ENCODE measurements at places on chromosomes 1 and 21. TPM values are rescaled to one million over a fixed set of nuclear protein-coding genes. Genes with fewer than 3 reads are reported as not detected.

- no peaks in the 10 kb centered on the region for H3K36me3 ChIP-seq
- H3K27me3 ChIP-seq: peaks cover 6% of the 10 kb centered on the region
- no peak overlapping the region for H3K27ac ChIP-seq
- H3K4me1 ChIP-seq: no peaks in the 10 kb centered on the region
Observed at GRCh38 chr1:38128926-38129453, 82.4 kb upstream of the POU3F1 start.

DNA sequence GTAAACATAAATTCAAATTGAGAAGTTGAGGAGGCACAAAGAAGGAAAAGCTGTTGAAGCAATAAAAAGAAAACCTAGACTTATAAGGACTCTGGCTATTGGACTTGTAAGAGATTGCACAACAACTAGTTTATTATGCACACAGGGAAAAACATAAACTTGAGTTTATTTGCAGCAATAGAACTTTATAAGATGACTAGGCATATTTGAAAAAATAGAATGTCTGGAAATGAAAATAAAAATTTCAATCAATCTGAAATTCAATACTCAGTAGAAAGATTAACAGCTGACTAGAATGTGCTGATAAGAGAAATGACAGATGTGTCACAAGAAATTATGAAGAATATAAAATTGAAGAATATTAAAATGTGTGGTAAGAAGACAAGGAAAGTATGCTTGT is 505.4 kb upstream of the ZP4 start:
- no peaks in the 10 kb centered on the region for H3K4me1 ChIP-seq
- no peaks in the 10 kb centered on the region for H3K36me3 ChIP-seq
- no peaks in the 10 kb centered on the region for H3K27me3 ChIP-seq
- no peak for DNase-seq
- no peak overlapping the region for H3K27ac ChIP-seq

DNA sequence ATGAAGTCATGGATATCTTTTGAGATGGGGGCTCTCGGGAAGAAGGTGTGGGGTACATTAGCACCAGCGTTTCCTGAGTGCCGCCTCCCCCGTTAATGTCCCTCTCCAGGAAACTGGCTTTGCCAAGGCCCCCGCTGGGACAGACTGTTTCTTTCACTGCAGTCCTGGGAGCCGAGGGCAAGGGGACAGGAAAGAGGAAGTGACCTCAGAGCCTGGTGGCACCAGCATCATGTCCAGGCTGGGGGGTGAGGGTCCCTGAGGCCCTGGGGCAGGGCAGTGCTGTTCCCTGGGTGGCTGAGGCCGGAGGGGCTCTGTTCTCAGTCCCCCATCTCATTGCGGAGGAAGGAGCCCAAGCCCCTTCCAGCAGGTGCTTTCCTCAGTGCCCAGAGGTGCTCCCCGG is 5.8 kb downstream of the PFKL start:
- no peak overlapping the region for H3K4me3 ChIP-seq
- no peak overlapping the region for H3K27ac ChIP-seq
- H3K36me3 ChIP-seq: no peaks in the 10 kb centered on the region
- no peaks in the 10 kb centered on the region for H3K27me3 ChIP-seq

DNA sequence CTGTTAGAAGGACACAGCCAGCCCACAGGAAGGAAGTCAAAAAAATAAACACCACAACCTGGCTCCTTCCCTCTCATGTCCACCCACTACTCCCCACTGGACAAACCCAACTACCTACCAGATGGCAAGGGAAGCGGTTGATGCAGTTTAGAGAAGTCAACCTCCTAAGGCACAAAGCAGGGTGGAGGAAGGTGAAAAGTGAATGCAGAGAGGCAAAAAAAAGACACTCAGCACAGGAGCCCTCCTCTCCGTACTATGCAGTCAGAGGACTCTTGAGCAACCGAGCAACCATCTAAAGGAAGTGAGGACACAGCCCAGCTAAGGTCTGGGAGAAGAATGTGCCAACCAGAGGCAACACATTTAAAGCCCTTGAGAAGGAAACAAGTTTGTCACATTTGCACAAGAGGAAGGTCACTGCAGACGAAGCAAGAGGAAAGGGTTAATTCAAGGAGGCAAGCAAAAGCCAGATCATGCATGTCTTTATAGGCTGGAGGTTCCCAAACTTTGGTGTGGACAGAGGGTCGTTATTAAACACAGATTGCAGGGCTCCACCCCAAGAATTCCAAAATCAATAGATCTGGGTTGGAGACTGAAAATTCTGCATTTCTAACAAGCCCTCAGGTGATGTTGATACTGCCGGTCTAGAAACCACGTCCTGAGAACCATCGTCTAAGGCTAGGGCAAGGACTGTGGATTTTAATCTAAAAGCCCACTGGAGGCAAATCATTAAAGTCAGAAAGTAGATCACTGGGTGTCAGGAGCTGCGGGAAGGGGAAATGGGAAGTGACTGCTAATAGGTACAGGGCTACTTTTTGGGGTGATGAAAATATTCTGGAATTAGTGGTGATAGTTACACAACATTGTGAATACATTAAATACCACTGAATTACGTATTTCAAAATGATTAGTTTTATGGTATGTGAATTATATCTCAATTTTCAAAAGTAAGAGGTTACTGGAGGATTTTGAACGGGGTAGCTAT is 19.7 kb downstream of the TP53BP2 start:
- H3K36me3 ChIP-seq: no peaks in the 10 kb centered on the region
- H3K27me3 ChIP-seq: no peaks in the 10 kb centered on the region
- H3K4me1 ChIP-seq: no peaks in the 10 kb centered on the region

GRCh38 chr1:50930965-50931737 is 28.9 kb downstream of the FAF1 start:
- H3K27ac ChIP-seq: no peak overlapping the region
- no peak overlapping the region for H3K4me3 ChIP-seq
- no peak for DNase-seq
- no peaks in the 10 kb centered on the region for H3K4me1 ChIP-seq
- no peaks in the 10 kb centered on the region for H3K36me3 ChIP-seq

GRCh38 chr1:182651339-182651724 is 33.1 kb downstream of the RGS8 start:
- H3K4me3 ChIP-seq: no peak overlapping the region
- H3K27me3 ChIP-seq: no peaks in the 10 kb centered on the region
- no peak overlapping the region for H3K27ac ChIP-seq
- H3K36me3 ChIP-seq: no peaks in the 10 kb centered on the region
- DNase-seq: no peak

GRCh38 chr1:47478090-47478489 is 40.2 kb downstream of the FOXD2 start:
- no peak overlapping the region for H3K4me3 ChIP-seq
- H3K4me1 ChIP-seq: peaks cover 11% of the 10 kb centered on the region
- H3K27me3 ChIP-seq: no peaks in the 10 kb centered on the region
- peak overlapping the region; percentile 68 for H3K27ac ChIP-seq

GRCh38 chr1:169462385-169462784 is 23.4 kb downstream of the SLC19A2 start:
- H3K27ac ChIP-seq: no peak overlapping the region
- no peak overlapping the region for H3K4me3 ChIP-seq
- H3K36me3 ChIP-seq: no peaks in the 10 kb centered on the region
- H3K27me3 ChIP-seq: no peaks in the 10 kb centered on the region

- peak overlapping the region; percentile 52 for H3K27ac ChIP-seq
- no peaks in the 10 kb centered on the region for H3K36me3 ChIP-seq
- H3K27me3 ChIP-seq: no peaks in the 10 kb centered on the region
- H3K4me3 ChIP-seq: no peak overlapping the region
- peaks cover 24% of the 10 kb centered on the region for H3K4me1 ChIP-seq
- DNase-seq: peak; percentile 48
Observed at GRCh38 chr1:234533034-234533891, 54.3 kb upstream of the TARBP1 start.

Gene RAP1GAP
- 36.3 TPM for total RNA-seq

GRCh38 chr1:2533365-2533764 is 3.3 kb upstream of the HES5 start:
- no peak overlapping the region for H3K4me3 ChIP-seq
- peaks cover 14% of the 10 kb centered on the region for H3K4me1 ChIP-seq
- peaks cover 24% of the 10 kb centered on the region for H3K27me3 ChIP-seq
- no peak for DNase-seq

Gene MMEL1
- total RNA-seq: 11.4 TPM

DNA sequence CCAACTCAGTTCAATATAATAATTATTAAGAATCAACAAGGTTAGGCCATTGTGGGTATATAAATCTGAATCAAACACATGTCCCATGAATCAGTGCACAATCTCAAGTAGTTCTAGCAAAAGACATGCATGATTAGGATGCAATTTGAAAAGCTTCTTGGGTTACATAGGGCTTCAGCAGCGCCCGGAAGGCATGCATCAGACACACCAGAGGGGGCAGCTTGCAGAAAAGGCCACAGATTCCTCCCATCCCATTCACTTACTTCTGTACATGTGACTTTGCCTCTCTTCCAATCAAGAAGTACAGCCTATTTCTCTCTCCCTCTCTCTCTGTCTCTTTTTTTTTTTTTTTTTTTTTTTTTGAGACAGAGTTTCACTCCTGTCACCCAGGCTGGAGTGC is 91.8 kb downstream of the KCNN3 start:
- no peak overlapping the region for H3K27ac ChIP-seq
- H3K4me1 ChIP-seq: no peaks in the 10 kb centered on the region
- no peak overlapping the region for H3K4me3 ChIP-seq

Gene FBLIM1
- 167 TPM for total RNA-seq

GRCh38 chr1:65762081-65762862 is 30.4 kb upstream of the PDE4B start:
- H3K4me3 ChIP-seq: no peak overlapping the region
- no peaks in the 10 kb centered on the region for H3K27me3 ChIP-seq
- H3K27ac ChIP-seq: no peak overlapping the region
- no peaks in the 10 kb centered on the region for H3K36me3 ChIP-seq
- no peaks in the 10 kb centered on the region for H3K4me1 ChIP-seq

Gene KCNJ10
- not detected for total RNA-seq

- H3K27ac ChIP-seq: no peak overlapping the region
- no peak overlapping the region for H3K4me3 ChIP-seq
- DNase-seq: no peak
- no peaks in the 10 kb centered on the region for H3K27me3 ChIP-seq
- H3K4me1 ChIP-seq: no peaks in the 10 kb centered on the region
- H3K36me3 ChIP-seq: no peaks in the 10 kb centered on the region
Observed at GRCh38 chr1:88529581-88529980, 154.5 kb upstream of the PKN2 start.

- peaks cover 14% of the 10 kb centered on the region for H3K4me1 ChIP-seq
- peak overlapping the region; percentile 95 for H3K27ac ChIP-seq
- H3K36me3 ChIP-seq: no peaks in the 10 kb centered on the region
Observed at GRCh38 chr1:226126824-226127569, 59.5 kb downstream of the ACBD3 start.

Gene DIPK1A
- total RNA-seq: 14.4 TPM

Gene RGSL1
- total RNA-seq: not detected

Gene C4BPA
- total RNA-seq: 1.9 TPM

GRCh38 chr21:45294509-45295291 is 7.0 kb upstream of the POFUT2 start:
- H3K36me3 ChIP-seq: no peaks in the 10 kb centered on the region
- DNase-seq: peak; percentile 61
- H3K27ac ChIP-seq: peak overlapping the region; percentile 72
- peaks cover 15% of the 10 kb centered on the region for H3K4me1 ChIP-seq

Gene OR10J1
- not detected for total RNA-seq

Gene SLC45A1
- 0.42 TPM for total RNA-seq

Gene AMIGO1
- total RNA-seq: 2.5 TPM

DNA sequence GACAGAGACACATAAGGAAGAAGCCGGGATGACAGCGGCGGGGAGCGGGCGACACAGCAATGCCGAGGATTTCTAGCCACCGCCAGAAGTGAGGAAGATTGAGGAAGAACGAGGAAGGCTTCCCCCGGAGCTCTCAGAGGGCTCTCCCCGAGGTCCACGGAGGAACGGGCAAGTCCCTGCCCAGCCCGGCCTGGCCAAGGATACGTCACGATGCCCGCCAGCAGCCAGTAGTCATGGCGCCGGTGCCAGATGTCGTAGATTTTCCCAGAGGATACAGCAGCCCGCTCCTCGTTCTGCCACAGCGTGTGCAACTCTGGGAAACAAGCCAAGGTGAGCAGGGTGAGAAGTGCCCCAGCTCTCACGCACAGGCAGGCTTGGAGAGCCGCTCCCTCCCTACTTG is 65.9 kb downstream of the KCNAB2 start:
- no peaks in the 10 kb centered on the region for H3K36me3 ChIP-seq
- H3K27me3 ChIP-seq: no peaks in the 10 kb centered on the region
- no peaks in the 10 kb centered on the region for H3K4me1 ChIP-seq
- no peak for DNase-seq
- no peak overlapping the region for H3K4me3 ChIP-seq

Gene WASF2
- total RNA-seq: 120 TPM

DNA sequence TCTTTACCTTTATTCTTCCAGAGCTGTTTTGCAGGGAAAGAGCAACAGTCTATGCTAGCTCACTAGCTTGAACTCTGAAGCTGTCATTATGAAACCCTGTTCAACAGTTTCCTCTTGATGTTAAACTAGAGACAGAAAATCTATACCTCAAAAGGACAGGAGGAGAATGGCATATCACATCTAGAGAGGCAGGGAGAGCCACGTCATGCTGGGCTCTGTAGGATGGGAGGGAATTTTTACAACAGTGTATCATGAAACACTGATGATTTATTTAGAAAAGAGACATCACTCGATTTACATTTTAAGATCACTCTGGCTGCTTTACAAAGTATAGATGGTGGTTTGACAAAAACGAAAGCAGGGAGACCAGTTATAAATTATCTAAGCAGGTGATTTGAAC is 224.9 kb upstream of the COA6 start:
- H3K27me3 ChIP-seq: no peaks in the 10 kb centered on the region
- no peak overlapping the region for H3K27ac ChIP-seq
- no peaks in the 10 kb centered on the region for H3K4me1 ChIP-seq
- H3K36me3 ChIP-seq: no peaks in the 10 kb centered on the region
- no peak for DNase-seq
- no peak overlapping the region for H3K4me3 ChIP-seq

Gene ZNF683
- not detected for total RNA-seq

Gene RCC2
- 121 TPM for total RNA-seq

DNA sequence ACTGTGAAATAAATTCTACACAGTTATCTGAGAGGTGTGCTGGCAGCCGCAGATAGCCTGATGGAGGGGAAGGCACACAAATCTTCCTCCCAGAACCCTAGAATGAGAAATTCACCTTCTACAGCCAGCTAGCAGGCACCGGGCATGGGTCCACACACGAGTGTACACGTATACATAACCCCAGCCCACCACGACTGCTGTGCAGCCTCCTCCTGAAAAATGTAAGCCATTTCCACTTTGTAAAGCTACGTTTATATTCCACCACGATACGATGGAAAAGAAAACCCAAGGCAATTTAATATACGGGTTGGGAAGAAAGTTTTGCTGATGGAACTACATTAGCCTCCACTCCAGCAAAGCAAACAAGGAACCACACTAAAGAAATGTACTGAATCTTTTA is 1.8 kb downstream of the BTG3 start:
- no peaks in the 10 kb centered on the region for H3K36me3 ChIP-seq
- peak; percentile 42 for DNase-seq
- peak overlapping the region; percentile 65 for H3K4me3 ChIP-seq
- peaks cover 5% of the 10 kb centered on the region for H3K4me1 ChIP-seq

DNA sequence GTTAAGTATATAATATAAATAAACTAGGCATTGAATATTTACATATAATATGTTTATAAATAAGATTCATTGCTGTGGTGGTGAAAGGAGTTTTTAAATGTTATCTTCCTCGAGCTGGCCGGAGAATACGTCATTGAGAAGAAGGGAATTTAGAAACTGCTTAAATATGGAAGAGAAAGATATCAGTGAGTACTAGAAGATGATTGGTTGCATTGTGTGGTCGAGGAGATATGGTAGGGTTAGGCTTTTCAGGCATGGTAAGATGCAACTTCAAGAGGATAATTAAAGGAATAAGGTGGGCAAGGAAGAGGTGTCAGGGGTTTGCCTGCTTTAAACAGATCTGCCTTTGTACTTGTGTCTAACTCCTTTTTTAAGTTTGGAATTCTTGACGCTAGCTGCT is 73.5 kb downstream of the RPS6KC1 start:
- H3K36me3 ChIP-seq: no peaks in the 10 kb centered on the region
- H3K27ac ChIP-seq: no peak overlapping the region
- no peaks in the 10 kb centered on the region for H3K4me1 ChIP-seq
- H3K4me3 ChIP-seq: no peak overlapping the region
- no peak for DNase-seq
- no peaks in the 10 kb centered on the region for H3K27me3 ChIP-seq

All from colonic mucosa (tissue), 4 donors.